ENCODE measurements at places on chromosomes 5 and 9.

DNA sequence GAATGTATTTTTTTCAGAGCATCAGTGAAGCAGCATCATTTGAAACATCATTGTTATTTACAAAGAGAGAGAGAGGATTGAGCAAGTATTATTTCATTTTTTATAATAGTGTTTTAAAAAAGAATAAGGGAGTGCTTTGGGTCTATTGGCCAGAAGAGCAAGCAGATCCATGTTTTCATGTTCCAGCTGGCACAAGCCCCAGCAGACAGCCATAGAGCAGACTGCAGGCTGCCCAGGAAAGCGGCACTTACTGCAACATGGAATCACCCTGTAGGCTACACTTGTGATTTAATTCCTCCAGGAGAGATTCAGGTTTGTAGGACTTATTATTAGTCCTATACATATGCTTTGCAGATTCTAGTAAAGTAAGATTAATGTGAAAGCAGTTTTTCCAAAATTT, 407.0 kb upstream of the GRAMD2B start:
- DNase-seq = peak; percentile 17

DNA sequence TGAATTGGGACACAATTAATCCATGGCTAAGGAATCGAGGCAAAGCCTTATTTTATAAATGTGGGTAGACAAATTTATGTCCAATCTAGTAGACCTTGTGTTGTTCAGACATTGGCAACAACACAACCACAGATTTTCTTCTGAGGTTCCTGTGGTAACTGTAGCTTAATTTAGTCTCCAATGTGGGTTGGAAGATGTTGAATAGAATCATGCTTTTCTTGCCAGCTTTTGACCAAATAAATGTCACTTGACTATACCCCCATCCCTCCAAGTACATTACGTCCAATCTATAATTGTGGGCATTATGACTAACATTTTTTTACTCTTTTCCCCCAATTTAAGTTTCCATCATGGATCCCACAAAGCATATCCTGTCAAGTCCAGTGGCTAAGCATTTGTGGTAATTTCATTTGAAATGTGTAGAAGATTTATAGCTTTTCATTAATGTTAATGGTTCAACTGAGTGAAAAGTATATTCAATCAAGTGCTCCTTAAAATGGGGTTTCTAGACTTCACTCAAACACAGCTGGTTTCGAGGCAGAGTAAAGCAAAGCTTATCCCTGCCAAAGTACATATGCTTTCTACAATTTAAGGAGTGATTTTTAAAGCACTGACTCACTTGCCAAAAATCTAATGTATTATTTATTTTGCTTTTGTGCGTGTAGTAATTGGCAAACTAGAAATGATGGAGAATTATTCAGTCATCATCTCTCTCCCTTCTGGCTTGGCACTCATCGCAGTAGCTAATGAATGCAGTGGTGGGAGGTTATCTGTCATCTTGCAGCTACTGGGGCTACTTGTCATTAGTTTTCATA, 141.8 kb downstream of the FAM174A start:
- no peak for DNase-seq

- peak; percentile 48 for DNase-seq
These were observed 169.4 kb downstream of the PAPPA start for GRCh38 chr9:116323012-116323411.

GRCh38 chr9:136220017-136220729, 15.2 kb upstream of the LHX3 start:
- DNase-seq = no peak

DNA sequence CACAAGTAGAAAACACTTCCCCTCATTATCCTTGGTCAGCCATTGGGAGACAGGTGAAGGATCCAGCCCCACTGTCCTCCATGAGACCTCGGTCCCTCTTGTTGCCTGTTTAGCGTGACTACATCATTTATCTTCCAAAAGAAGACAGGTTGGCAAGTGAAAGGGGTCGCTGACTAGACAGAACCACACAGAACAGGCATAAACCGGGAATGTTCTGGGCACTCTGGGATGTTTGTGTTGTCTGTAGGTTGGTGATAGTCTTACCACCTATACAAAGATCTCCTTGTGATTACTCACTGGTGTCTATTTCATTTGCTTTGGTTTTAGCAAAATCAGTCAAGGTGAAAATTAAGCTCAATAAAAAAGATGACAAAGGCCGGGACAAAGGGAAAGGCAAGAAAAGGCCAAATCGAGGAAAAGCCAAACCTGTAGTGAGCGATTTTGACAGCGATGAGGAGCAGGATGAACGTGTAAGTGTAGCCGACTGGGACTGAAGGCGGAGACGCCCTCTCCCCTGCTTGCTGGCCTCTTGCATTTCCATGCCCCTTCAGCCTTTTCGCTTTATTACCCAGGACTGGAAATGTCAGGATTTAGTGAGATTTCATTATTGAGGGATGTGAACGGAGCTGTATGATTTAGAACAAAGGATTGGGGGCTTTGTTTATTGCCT, 175.9 kb downstream of the SMARCA2 start:
- no peak for DNase-seq

- DNase-seq = no peak
These were observed 103.1 kb downstream of the SERINC5 start for GRCh38 chr5:80152778-80153177.

- DNase-seq = peak; percentile 26
These were observed 44.4 kb downstream of the DROSHA start for GRCh38 chr5:31487506-31487905.

- DNase-seq = peak; percentile 7
These were observed 85.7 kb upstream of the FAM169A start for GRCh38 chr5:74951865-74952264.

DNA sequence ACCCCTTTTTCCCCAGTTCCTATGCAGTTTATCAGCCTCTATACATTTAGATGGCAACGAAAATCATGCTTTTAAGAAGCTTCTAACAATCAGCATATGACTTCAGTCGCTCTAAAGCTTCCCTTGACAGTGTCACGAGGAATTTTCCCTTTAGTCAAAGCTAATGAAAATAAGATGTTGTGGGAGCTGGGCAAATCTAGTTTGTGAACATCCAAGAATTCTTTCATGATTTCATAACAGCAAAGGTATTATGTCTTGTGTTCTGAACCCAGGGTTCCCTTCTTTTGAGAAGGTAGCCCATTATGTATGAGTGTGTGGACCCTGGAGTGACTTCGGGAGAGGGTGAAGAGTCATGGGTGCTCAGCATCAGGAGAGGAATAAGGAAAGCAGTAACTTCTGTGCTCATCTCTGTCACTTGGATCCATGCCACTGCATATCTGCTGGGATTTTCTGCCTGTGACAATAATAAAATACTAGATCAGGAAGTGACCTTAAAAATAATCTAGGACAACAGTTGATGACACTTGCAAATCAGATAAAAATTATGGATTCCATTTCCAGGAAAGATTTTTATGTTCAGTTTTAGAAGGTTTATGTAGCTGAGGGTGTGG, 102.4 kb downstream of the PCSK1 start:
- peak; percentile 33 for DNase-seq

- no peak for DNase-seq
These were observed 231.6 kb upstream of the NFIL3 start for GRCh38 chr9:91655215-91655614.

DNA sequence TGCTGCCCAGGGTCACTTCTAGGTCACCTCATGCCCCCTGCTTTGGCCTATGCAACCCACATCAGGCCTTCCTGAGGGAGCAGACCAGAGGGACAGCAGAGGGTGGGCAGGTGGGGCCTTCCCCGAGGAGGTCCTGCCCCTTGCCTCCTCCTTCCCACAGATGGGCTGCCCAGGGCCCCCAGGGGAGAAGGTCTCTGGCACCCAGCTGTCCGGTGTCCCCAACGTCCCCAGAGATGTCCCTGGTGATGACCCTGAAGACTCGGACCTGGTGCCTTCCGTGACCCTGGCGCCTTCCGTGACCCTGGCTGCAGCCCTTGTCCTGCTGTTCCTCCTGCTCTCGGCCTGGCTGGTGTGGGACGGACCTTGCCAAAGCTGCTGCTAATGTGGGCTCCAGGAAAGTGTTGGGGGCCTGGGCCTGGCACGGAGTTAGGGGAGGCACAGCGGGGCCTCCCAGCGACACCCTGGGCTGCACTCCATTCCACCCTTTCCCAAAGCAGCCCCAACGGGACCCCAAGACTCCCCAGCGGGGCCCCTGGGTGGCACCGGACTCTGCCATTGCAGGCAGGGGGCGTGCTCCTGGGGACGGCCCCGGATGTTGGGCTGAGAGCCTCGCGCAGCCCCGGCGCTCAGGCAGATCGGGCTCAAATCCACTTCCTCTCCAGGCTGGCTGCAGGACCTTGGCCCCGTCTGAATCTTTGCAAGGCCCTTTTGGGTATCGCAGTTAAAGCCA, 6.8 kb upstream of the SLC2A6 start:
- no peak for DNase-seq

GRCh38 chr9:134413890-134414623, 87.8 kb downstream of the RXRA start:
- DNase-seq = peak; percentile 85

GRCh38 chr9:105475302-105475701, 27.5 kb downstream of the FSD1L start:
- DNase-seq = peak; percentile 59

- no peak for DNase-seq
These were observed 40.1 kb upstream of the PLPP6 start for GRCh38 chr9:4622016-4622415.

- no peak for DNase-seq
These were observed 95.2 kb upstream of the CAST start for GRCh38 chr5:96566833-96567587.

DNA sequence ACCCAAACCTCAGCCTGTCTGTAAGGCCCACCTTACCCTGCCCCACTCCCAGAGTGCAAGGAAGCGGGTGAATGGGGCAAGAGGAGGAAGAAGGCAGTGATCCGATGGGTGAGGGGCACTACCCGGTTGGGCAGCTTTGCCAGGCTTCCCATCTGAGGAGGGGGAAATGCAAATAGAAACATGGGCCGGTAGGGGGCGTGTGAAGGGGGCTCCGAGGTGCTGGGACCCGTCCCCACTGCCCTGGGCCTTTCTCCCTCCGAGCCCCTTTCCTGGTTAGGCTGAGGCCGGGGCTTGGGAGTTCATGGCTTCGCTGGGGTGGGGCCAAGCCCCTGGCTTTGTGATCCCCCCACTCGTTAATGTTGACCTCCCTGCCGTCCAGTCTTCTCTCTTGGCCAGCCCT, 23.6 kb upstream of the MYORG start:
- no peak for DNase-seq

DNA sequence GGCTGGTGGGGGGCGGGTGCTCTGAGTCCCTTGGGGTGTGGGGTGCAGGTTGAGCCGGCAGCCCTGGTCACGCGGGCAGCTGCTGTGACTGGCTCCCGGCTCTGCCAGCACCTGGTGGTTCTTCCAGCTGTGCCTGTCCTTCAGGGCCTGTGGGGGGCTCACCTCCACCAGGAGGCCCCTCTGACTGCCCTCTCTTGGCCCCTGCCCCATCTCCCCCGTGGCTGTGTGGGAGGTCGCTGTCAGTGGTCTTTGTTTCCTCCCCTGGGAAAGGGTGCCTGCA, 3.3 kb downstream of the RXRA start:
- DNase-seq = no peak

GRCh38 chr5:60883229-60883628, 39.2 kb upstream of the ELOVL7 start:
- DNase-seq = no peak

DNA sequence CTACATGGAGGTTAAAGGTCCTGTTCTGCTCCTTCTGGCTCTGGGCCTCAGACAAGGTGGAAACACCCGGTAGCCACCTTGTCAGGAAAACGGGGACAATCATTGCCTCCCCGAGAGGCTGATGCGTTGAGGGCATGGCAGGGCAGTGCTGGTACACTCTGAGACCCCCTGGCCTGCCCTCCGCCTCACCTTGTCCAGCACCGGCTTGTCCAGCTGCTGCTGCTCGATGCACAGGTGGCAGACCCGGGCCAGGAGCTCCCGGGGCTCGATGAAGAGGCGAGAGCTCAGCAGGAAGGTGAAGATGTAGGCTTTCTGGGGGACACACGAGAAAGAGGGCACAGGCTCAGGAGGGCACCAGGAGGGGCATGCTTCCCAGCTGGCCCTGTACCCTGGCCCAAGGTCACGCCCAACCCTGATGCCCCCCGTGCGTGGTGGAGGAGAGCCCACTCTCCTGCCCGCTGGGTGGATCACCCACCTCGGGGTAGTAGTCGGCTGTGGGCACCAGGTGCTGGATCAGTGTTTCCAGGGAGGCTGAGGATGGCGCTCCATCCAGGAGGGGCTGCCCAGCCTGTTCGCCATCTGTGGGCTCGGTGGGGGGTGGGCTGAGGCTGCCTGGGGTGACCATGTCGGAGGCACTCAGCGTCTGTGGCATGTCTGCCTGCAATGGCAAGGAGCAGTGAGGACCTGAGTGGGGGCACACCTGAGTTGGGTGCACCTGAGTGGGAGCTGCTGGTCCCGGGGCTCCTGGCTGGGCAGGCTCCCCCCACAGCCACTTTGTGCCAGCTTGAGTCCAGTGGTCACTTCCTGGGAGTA, 66.0 kb upstream of the RNF130 start:
- no peak for DNase-seq

DNA sequence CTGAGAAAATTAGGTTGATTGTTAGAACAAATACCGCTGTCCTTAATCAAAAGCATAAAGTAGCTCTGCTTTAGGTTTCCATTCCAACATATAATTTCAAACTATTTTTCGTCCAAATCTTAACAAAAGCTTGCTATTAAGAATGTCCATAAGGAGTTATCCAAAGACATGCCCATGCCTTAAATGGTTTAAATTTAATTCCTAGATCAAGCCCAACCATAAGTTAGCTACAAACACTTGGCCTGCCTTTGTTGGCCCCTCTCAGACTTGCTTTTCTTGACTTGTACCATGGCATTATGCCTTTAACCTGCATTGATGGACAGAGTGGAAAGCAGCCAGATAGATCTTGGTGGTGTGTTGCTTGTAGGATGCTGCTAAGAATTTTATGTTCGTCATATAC, 8.8 kb downstream of the GARNL3 start:
- no peak for DNase-seq

- no peak for DNase-seq
These were observed 185.8 kb downstream of the DEPDC1B start for GRCh38 chr5:60514152-60514551.

GRCh38 chr5:126335886-126336285, 87.3 kb upstream of the GRAMD2B start:
- peak; percentile 61 for DNase-seq

DNA sequence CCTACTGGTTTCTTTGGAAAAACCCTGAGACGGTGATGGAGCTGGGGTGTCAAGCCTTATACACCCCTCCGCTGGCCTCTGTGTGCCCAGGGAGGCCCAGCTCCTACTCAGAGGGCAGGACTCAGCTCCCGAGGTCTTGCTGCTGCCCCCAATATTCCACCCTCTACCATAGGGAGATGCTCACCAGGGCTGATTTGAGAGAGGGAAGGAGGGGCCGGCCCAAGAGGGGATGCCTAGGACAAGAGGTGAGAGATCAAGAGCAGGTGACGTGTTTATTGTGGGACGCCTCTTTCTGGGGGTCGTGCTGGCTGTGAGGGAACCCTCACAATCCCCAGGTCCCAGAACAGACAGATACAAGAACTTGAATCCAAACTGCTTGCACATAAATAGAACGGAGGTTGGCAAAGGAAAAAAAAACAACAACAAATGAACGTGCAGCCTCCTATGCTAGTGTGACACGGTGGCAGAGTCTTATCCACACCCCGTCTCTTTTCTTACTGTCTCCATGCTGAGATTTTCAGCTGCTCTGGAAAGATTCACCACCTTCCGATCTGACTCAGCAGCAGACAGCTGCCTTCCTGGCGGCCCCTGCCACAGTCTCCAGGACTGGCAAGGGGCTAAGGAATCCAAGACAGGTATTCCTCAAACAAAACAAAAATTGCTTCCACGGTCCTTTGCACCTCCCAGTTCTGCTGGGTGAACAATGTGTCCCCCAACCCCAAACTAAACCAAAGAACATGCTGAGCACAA, 22.3 kb downstream of the FABP6 start:
- no peak for DNase-seq

GRCh38 chr9:35227284-35227683, 65.5 kb downstream of the UNC13B start:
- DNase-seq = no peak

GRCh38 chr5:141031006-141031405, 20.2 kb upstream of the PCDHB1 start:
- DNase-seq = no peak

Data from adipocyte (in vitro differentiated cells).